ENCODE measurements at places on chromosomes 11 and 22.

DNA sequence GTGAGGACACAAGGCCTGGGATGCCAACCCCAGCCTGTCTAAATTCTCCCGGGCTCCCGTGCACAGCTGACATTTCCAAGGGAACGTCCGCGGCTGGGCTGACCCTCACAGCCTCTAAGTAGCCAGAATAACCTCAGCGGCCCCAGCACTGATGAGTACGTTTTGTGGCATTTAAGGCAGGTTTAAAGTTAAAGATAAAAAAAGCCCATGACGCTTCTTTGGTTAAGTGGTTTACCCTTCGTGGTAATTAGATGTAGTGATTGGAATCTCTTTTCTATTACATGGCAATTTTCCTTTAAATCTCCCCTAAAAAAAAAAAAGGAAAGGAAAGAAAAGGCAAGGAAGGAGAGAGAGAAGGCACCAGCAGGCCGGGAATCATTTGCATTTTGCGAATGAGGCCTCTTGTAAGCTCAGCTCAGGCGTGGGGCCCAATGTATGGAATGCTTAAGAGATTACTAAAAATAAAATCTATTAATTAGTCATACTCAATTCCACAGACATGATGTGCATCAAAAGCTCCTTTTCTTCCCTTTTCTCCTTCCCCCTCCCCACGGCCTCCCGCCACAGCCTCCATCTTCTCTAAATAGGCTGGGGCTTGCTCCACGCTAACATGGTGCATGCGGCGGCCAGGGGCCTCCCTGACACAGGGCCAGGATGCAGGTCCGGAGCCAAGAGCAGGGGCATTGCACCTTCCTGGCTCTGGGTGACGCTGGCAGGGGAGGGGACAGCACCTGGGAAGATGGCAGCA lies 44.1 kb downstream of the MACROD1 start:
- DNase-seq = no peak

DNA sequence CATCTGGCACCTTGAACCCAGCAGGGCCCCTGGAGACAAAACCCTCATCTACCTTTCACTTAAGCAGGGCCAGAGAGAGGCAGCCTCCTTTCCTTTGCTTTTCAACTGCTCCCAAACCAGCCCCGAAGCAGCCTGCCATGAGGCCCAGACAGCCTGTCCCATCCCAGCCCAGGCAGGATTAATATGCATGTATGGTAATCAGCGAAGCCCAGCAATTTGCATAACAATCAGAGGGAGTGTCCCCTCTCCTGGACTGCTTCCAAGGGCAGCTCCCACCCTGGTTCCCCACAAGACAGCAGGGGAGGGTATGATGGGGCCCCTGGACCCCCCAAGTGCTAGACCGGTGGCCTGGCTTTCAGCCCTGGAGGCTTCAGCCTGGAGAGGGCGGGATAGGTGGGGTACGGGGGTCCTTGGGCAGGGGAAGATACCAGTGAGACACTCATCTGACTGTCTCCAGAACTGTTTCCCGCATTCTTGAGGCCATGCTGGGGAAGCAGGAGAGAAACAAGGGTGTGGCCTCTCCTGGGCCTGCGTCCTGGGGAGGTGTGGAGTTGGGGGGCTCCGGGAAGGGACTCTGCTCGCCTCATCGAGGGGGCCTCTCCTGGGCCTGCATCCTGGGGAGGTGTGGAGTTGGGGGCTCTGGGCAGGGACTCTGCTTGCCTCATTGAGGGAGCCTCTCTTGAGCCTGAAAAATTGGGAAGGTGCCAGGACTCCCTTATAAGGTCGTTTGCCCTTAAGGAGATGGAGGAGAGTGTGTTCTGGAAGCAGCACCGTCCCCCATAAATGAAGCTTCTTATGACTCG lies 93.2 kb upstream of the PRR5 start:
- no peak for DNase-seq

GRCh38 chr11:102263379-102264003 lies 53.8 kb upstream of the BIRC3 start:
- no peak for DNase-seq

DNA sequence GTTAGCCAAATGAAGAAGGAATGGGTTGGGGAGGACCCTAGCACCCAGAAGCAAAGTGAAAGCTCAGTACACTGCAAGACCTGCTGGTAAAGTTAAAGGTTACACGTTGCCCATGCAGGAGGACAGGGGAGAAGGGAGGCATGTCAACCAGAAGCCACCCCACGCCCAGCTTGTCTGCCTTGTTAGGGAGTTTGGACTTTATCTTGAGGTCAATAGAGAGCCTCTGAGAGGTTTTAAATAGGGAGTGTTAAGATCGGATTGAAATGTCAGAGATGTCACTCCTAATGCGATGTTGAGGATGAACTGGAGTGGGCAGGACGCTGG lies 18.7 kb upstream of the PEX26 start:
- no peak for DNase-seq

DNA sequence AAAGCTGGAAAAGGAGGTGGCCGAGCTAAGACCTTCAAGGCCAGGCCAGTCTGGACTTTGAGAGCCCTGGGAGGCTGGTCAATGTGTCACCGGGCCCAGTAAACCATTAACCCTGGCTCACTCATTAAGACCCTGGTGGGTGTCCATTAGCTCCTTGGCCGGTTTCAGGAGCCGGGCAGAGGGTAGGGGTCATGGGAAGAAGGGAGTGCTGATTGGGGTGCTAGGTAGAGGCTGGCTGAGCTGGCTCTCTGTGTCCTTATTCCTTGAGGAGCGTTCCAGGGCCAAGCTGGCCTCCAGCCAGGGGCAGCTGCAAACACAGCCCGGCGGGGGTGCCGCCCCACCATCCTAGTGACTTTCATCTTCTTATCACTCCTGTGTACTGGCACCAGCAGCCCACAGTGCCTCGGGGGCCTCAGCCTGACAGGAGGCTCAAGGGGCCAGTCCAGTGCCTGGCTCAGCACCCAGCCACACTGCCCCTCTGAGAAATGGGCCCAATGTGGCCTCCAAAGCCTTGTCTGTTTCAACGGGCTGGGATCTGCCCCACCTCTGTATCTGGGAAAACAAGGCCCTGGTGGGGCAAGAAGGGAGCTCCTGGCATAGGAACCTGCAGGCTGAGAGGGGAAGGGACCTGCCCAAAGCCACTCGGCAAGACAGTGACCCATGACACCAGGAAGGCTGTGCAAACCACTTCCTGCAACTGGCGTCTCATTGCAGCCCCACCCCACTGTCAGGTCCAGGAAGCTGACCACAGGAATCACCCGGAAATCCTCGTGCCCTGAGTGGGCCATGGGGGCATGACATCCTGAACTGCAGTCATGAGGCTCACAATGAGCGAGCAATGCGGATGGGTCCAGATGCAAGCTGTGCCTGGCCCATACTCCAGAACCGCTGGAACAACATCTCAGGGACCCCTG lies 15.1 kb upstream of the RGL4 start:
- no peak for DNase-seq

- no peak for DNase-seq
Measured at GRCh38 chr11:94186342-94187203, 57.9 kb downstream of the PANX1 start.

DNA sequence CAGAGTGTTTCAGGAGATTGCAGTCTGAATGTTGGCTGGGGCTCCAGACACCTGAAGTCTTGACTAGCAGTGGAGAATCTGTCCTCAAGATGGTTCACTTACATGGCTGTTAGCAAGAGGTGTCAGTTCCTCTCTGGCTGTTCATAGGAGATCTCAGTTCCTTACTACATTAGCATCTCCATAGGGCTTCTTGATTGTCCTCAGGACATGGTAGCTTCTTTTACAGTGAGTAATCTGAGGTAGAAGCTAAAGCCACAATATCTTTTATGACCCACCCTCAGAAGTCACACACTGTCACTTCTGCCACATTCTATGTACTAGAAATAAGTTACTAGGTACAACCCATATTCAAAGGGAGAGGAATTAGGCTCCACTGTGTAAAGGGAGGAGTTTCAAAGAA lies 10.5 kb upstream of the PATL1 start:
- no peak for DNase-seq

DNA sequence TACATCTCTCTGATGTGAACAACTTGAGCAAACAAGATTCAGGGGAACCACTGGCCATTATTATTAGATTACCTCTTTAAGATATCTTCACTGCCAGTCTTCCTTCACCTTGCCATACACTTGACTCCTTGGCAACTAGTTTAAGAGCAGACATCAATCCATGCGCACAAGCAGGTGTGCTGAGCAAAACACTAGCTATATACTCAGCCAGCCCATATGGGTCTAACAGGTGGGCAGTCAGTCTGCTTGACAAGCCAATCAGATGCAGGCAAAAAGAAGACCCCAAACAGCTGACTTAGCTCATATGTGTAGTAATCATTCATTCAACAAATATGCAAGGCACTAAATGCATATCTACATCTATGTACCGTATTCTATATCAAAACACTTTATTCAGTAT lies 101.2 kb downstream of the SIK3 start:
- no peak for DNase-seq

DNA sequence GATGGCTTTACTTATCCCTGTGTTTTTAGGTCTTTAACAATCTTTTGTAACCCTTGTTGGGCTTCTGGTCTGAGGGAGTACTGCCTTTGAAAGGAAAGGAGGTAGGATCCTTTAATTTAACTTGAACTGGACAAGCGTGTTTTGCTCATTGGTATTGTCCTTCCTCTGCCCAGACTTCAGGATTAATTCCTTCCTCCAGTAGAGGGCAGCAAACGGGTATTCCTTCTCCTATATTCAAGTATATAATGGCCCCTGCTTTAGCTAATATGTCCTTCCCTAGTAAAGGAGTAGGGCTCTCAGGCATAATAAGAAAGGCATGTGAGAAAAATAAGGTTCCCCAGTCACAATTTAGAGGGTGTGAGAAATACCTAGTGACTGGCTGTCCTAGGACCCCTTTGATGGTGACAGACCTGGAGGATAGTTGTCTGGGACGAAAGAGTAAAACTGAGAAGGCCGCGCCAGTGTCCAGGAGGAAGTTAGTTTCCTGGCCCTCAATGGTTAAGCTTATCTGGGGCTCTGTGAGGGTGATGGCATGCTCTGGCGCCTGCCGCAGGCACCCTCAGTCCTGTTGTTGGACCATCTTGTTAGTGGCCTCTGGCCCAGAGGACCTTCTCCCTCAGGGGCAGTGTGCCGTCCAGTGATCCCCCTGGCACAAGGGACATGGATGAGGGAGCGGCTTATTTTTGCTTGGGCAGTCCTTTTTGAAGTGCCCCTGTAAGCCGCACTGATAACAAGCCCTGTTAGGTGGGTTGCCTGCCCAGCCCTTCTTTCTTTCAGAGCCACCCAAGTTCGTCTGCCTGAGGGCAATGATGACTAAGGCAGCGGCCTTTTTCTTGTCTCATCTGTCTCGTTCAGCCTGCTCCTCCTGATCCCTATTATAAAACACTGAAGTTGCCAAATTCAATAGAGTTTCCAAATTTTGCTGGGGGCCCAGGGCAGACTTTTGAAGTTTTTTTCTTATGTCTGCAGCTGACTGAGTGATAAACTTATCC lies 51.8 kb downstream of the C11orf71 start:
- no peak for DNase-seq

- no peak for DNase-seq
Measured at GRCh38 chr11:16403448-16403803, 47.1 kb upstream of the SOX6 start.

DNA sequence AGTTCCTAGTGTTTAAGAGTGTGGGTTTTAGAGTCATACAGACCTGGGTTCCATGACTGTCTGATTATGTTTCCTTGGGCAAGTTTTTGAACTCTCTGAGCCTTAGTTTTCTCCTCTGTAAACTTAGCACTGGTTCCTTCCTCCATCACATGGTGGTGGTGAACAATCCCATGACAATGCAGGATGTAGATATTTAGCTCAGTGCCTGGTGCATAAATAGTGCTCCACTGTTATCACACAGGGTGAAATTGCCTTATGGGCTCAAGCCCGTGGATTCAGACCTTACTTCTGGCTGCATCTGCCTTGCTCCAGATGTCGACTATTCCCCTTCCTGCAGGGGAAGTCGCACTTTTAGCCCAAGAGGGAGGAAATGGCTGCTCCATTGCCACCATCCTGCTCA lies 62.7 kb downstream of the LDLRAD3 start:
- no peak for DNase-seq

DNA sequence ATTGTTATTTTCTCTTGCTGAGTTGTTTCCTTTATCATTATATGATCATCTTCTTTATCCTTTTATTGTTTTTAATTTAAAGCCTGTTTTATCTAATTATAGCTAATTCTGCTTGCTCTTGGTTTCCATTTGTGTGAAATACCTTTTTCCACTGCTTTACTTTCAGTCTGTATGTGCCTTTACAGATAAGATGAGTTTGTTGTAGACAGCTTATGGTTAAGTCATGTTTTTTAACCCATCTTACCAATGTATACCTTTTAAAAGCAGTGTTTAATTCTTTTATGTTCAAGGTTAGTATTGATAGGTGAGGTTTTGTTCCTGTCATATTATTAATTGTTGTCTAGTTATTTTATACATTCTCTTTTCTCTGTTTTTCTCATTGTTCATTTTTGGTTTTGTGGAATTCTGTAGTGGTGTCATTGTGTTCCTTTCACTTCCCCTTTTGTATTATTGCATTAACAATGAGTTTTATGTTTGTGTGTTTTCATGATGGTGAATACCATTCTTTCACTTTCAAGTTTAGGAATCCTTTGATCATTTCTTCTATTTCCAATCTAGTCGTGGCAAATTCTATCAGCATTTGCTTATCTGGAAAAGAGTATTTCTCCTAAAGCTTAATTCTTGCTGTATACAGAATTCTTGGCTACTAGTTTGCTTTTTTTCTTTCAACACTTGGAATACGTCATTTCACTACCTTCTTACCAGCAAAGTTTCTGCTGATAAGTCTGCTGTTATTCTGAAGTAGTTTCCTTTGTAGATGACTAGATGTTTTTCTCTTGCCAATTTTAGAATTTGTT lies 21.8 kb downstream of the OR5AN1 start:
- no peak for DNase-seq

- DNase-seq = no peak
Measured at GRCh38 chr11:94169516-94169915, 40.9 kb downstream of the PANX1 start.

- DNase-seq = no peak
Measured at GRCh38 chr11:68436985-68437926, 23.3 kb upstream of the PPP6R3 start.

- DNase-seq = no peak
Measured at GRCh38 chr11:57539342-57539741, 1.9 kb downstream of the SMTNL1 start.

DNA sequence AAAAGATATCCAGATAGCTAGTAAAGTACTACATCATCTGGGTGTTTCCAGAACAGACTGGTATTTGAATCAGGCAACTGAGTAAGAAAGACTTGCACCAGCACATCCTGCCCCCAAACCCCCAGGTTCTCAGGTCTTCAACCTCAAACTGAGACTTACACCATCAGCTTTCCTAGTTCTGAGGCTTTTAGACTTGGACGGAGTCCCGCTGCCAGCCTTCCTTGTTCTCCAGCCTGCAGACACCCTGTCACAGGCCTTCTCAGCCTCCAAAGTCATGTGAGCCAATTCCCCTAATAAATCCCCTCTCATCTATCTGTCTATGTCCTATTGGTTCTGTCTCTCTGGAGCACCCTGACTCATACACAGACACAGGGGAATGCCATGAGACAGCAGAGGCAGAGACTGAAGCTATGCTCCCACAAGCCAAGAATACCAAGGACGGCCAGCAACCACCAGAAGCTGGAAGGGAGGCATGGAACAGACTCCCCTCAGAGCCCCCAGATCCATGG lies 10.9 kb downstream of the SMCO4 start:
- no peak for DNase-seq

- no peak for DNase-seq
Measured at GRCh38 chr11:2870969-2871680, 14.4 kb downstream of the CDKN1C start.

Measured in activated CD8-positive, alpha-beta memory T cell treated with anti-CD3 and anti-CD28 coated beads for 4 hours (primary cell).